ENCODE measurements at places on chromosomes 13 and 19.

DNA sequence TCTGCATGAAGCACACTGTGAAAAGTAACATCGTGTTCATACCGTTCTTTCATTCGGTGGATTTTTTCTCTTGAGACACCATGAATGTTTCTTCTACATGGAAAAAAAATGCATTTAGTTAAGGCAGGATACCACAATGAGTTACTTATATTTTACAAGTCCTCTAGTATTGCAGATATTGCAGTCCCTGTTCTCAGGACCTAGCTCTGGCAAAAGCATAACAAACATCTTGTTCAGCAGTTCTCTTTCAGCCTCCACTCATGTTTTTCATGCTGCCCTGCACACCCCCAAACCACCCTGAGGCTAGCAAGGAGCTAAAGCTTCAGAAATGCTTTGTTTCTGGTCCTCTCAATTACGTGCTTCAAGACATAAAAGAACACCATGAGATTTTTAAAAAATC lies 24.8 kb downstream of the N4BP2L1 start:
- DNase-seq = no peak

- peak; percentile 92 for DNase-seq
These were observed at the start of gene PDE4C for GRCh38 chr19:18225702-18226468. Gene PDE4C, minus strand, starts transcription at chr19:18226438. Its CDS starts 23 bp downstream, at chr19:18226415.

- no peak for DNase-seq
These were observed 52.7 kb downstream of the TRPM4 start for GRCh38 chr19:49210108-49210900.

DNA sequence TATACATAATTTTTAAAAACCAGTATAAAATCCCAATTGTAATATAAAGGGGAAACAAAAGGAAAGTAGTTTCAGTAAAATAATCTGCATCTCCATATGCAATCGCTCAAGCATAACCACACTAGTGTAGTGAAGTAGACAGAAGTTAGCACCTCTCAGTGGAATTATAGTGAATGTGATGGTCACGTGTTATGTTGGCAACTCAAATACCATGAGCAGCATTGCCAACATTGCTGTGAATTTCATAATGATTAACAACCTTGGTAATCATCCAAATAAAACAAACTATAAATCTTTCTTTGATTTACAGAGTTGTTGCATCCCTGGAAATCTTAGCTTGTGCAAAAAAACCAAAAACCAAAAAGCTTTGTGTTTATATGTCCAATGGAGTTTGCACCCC lies 77.3 kb upstream of the SIAH3 start:
- DNase-seq = peak; percentile 16

DNA sequence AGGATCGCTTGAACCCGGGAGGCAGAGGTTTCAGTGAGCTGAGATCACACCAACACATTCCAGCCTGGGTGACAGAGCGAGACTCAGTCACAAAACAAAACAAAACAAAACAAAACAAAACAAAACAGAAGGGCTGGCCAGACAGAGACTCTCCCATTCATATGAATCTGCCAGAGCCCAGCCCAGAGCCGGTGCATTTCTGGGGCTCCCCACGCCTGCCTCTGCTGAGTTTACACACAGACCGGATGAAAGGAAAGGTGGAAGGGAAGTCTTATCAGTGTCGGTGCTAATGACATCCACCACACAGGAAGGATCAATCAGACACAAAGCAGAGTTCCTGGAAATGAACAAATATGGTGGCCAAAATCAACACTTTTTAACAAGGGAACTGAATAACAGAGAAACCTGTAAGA lies 6.8 kb downstream of the TRAPPC6A start:
- DNase-seq = no peak

DNA sequence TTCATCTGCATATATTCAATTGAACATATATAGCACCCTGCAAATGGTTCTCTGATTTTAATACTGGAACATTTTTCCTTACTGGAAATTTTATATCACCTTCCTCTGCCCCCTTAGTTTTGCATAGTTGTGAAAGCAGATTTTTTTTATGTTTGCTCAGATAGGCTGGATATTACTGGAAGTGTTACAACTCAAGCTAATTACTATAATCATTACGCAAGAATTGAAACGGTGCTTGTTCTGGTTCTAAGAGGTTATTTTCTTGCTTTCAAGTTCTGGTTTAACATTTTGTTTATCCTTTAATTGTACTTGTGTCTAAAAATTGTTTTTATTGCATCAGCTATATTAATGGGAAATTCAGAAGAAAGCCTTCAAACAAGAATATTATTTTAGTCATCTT lies 95.6 kb upstream of the MYO16 start:
- no peak for DNase-seq

DNA sequence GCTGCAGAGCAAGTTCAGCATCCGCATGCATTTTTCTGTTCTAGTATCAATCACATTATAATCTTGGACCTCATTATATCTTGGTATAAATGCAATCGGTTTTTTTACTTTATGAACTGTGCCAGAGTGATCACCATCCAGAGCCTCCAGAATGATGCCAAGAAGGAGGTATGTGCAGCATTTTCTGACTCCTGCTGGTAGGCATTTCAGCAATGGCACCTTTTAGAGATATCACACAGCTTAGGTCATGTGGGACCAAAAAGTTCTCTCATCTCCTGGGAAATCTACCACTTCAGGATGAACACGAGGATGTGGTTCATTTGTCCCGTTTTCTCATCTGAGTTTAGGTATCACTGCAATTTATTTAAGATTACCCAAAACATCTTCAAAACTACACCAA lies 220.4 kb downstream of the VWA8 start:
- no peak for DNase-seq

DNA sequence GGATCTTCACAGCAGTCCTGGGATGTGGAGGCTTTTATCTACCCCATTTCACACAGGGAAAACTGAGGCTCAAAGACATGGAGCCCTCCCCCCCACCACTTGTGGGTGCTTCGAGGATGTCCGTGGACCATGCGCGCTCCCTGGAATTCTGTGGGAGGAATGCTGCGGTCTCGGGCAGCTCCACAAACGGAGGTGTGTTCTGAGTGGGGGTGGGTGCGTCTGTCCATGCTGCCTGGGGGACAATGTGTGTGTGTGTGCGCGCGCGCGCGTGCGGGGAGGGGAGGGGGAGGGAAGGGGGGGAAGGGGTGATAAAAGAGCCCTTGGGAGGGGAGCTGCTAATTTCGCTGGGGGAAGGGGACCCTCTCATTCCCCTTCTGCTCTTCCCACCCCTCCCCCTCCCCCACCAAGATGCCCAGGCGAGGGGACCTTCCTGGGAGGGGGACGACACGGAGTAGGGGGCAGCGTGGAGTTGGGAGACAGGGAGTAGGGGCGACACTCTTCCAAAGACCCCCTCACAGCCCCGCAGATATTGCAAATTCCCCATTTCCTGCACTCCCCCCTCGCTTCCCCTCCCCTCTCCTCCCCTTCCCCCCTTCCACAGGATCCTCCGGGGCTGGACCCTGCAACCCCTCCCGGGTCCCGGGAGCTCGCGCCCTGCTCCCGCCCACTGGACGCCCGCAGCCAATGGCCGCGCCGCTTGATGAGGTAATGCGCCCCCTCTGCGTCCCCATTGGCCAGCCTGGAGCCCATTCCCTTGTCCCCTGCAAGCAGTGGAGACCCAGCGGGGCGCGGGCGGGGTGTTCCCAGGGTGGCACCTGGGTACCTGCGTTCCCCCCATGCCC lies 18.9 kb upstream of the ZNRF4 start:
- peak; percentile 95 for DNase-seq

Measured in NCI-H524 (cell line).